ENCODE measurements at places on chromosomes 7 and 10.

DNA sequence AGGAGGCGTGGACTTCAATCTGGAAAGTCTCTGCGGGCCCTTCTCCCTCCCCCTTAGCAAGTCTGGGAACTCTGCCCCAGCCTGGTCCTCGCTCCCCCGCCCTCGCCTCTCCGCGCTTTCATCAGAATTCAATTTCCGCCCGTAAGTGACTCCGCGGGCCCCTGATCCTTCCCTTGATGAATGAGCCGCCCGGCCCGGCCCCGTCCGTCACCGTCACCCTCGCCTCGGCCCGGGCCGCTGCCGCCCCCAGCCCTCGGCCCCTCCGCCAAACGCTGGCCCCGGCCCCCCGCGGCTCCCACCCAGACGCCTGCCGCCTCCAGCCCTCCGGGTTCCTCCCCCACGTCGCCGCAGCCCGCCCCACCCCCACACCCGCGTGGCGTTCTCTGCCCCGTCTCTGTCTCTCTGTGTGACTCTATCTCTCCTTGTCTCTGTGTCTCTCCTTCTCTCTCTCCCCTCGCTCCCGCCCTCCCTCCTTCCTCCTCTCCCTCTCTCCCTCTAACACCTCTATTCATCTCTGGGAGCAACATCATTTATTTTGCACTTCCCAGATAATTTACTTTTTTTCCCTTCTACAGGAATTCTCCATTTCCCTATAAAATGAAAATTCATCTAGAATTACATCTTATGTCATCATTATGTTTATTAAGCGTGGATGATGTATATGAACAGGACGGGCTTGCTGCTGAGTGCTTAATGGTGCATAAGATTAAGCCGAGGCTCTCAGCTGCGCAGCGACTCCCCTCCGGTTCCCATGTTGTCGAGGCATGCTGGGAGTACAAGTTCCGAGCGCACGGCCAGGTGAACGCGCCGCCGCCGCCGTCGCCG, 91.2 kb upstream of the PAX2 start:
- H3K4me3 ChIP-seq = no peak overlapping the region
- no peaks in the 10 kb centered on the region for H3K4me1 ChIP-seq
- H3K36me3 ChIP-seq = no peaks in the 10 kb centered on the region

GRCh38 chr7:14013898-14014297, 24.4 kb upstream of the ETV1 start:
- H3K27ac ChIP-seq = no peak overlapping the region
- H3K4me1 ChIP-seq = no peaks in the 10 kb centered on the region
- no peak overlapping the region for H3K4me3 ChIP-seq
- H3K36me3 ChIP-seq = no peaks in the 10 kb centered on the region

DNA sequence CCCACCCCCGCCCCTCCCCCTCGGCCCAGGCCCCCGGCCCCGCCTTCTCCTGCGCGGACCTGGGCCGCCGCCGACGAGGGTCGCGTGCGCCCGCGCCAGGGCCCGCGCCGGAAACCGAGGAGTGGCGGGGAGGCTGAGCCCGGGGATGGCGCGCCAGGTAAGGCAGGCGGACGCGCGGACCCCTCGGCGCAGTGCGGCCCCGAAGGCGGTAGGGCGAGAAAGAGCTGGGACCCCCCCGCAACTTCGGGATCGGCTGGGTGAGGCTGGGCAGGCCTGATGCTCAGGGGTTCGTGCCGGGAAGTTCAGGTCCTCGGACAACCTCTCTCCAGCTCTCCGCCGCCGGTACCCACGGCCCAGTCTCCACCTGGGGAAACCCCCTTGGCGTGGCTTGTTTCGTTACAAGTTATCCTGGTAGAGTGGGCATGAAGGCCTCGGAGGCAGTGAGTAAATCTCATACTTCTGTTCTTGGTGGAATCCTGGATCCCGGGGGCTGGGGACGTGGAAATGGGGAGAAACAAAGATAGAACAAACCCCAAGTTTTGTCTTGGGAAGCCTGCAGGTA, 58.4 kb downstream of the ZNF467 start:
- peak; percentile 54 for DNase-seq
- H3K4me3 ChIP-seq = peak overlapping the region; percentile 53
- peak overlapping the region; percentile 57 for H3K27ac ChIP-seq
- no peaks in the 10 kb centered on the region for H3K27me3 ChIP-seq

GRCh38 chr10:79948976-79949722, at the start of gene SFTPD:
Gene SFTPD (minus strand): TSS chr10:79949105. CDS start chr10:79946659, 2,446 bp downstream.
- DNase-seq = no peak
- no peak within 1 kb of the TSS for H3K27ac ChIP-seq
- H3K4me3 ChIP-seq = no peak within 1 kb of the TSS
- H3K36me3 ChIP-seq = no peaks in the 10 kb centered on the region
- no peaks in the 10 kb centered on the region for H3K27me3 ChIP-seq

- DNase-seq = no peak
- no peaks in the 10 kb centered on the region for H3K4me1 ChIP-seq
- H3K36me3 ChIP-seq = no peaks in the 10 kb centered on the region
- no peak overlapping the region for H3K4me3 ChIP-seq
- no peaks in the 10 kb centered on the region for H3K27me3 ChIP-seq
Measured at GRCh38 chr10:64506963-64507362, 985.8 kb downstream of the REEP3 start.

- no peak overlapping the region for H3K4me3 ChIP-seq
- no peaks in the 10 kb centered on the region for H3K27me3 ChIP-seq
- no peak overlapping the region for H3K27ac ChIP-seq
- no peak for DNase-seq
- no peaks in the 10 kb centered on the region for H3K36me3 ChIP-seq
Measured at GRCh38 chr7:90262438-90262837, 17.5 kb downstream of the CFAP69 start.

GRCh38 chr7:149811221-149811620, 27.0 kb upstream of the ZNF862 start:
- no peaks in the 10 kb centered on the region for H3K36me3 ChIP-seq
- H3K27ac ChIP-seq = no peak overlapping the region
- no peaks in the 10 kb centered on the region for H3K27me3 ChIP-seq
- H3K4me3 ChIP-seq = no peak overlapping the region
- H3K4me1 ChIP-seq = no peaks in the 10 kb centered on the region
- DNase-seq = no peak

- H3K36me3 ChIP-seq = no peaks in the 10 kb centered on the region
- no peaks in the 10 kb centered on the region for H3K27me3 ChIP-seq
- no peaks in the 10 kb centered on the region for H3K4me1 ChIP-seq
- H3K4me3 ChIP-seq = no peak overlapping the region
Measured at GRCh38 chr7:7505915-7506314, 29.8 kb downstream of the COL28A1 start.

DNA sequence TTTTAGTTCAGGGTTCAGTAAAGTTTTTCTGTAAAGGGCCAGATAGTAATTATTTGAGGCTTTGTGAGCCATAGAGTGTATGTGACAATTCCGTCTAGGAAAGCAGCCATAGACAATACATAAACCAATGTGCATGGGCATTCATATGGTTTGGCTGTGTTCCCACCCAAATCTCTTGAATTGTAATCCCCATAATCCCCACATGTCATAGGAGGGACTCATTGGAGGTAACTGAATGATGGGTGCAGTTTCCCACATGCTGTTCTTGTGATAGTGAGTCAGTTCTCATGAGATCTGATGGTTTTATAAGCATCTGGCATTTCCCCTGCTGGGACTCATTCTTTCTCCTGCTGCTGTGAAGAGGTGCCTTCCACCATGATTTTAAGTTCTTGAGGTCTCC, 29.9 kb downstream of the SEC61G start:
- peaks cover 3% of the 10 kb centered on the region for H3K27me3 ChIP-seq
- DNase-seq = no peak
- no peak overlapping the region for H3K27ac ChIP-seq
- H3K4me1 ChIP-seq = no peaks in the 10 kb centered on the region
- H3K36me3 ChIP-seq = no peaks in the 10 kb centered on the region
- no peak overlapping the region for H3K4me3 ChIP-seq

- no peaks in the 10 kb centered on the region for H3K36me3 ChIP-seq
- H3K4me1 ChIP-seq = no peaks in the 10 kb centered on the region
- no peak overlapping the region for H3K27ac ChIP-seq
- DNase-seq = no peak
- no peaks in the 10 kb centered on the region for H3K27me3 ChIP-seq
Measured at GRCh38 chr7:118918556-118918955, 694.1 kb downstream of the ANKRD7 start.

- 0 out of 2 replicates have a peak, but pooled peaks cover 5% of the 10 kb centered on the region for H3K36me3 ChIP-seq
- no peak overlapping the region for H3K4me3 ChIP-seq
- no peaks in the 10 kb centered on the region for H3K27me3 ChIP-seq
- no peak overlapping the region for H3K27ac ChIP-seq
- no peak for DNase-seq
Measured at GRCh38 chr7:96131525-96131924, 190.4 kb downstream of the SLC25A13 start.

DNA sequence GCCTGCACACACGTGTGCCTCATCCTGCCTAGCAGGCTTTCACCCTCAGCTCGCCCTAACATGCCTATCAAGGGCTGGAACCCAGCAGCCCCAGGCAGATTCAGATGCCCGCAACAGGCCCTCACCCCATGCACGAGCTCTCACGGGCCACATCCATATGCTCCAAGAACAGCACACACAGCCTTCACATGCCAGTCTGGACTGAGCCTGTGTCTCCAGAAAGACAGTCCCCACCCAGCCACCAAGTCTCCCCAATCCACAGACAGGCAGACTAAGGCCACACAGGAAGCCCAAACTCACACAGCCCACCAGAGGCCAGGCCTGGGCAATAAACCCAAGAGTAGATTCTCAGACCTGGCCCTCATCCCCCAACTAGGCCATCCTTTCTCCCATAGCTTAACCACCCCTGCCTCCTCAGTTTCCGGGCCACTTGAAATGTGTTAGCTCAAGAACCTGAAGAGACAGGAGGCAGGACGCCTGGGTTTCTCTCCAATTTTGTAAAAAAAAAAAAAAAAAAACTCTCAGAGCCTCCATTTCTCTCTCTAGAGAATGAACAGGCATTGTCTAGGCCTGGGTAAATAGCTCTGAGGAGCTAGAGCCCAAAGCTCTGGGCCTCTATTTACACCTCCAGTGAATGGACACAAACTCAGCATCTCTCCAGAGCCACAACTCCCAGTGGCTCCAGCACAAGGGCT, 6.8 kb downstream of the LDB1 start:
- H3K27ac ChIP-seq = peak overlapping the region; percentile 73
- peaks cover 34% of the 10 kb centered on the region for H3K36me3 ChIP-seq
- H3K27me3 ChIP-seq = no peaks in the 10 kb centered on the region
- peaks cover 37% of the 10 kb centered on the region for H3K4me1 ChIP-seq

GRCh38 chr7:143494622-143495021, 16.9 kb downstream of the TAS2R41 start:
- DNase-seq = no peak
- H3K4me1 ChIP-seq = no peaks in the 10 kb centered on the region
- no peaks in the 10 kb centered on the region for H3K27me3 ChIP-seq
- H3K4me3 ChIP-seq = no peak overlapping the region
- no peak overlapping the region for H3K27ac ChIP-seq
- H3K36me3 ChIP-seq = no peaks in the 10 kb centered on the region

GRCh38 chr10:5502571-5503476, 3.5 kb upstream of the CALML5 start:
- no peaks in the 10 kb centered on the region for H3K36me3 ChIP-seq
- H3K27ac ChIP-seq = no peak overlapping the region
- no peak overlapping the region for H3K4me3 ChIP-seq

- no peaks in the 10 kb centered on the region for H3K36me3 ChIP-seq
- DNase-seq = no peak
- no peak overlapping the region for H3K4me3 ChIP-seq
- H3K27ac ChIP-seq = no peak overlapping the region
Measured at GRCh38 chr7:574661-575395, 55.2 kb upstream of the PDGFA start.

GRCh38 chr10:95729323-95730055, 26.5 kb upstream of the ENTPD1 start:
- no peaks in the 10 kb centered on the region for H3K27me3 ChIP-seq
- H3K4me1 ChIP-seq = no peaks in the 10 kb centered on the region
- no peak overlapping the region for H3K27ac ChIP-seq
- no peak for DNase-seq

GRCh38 chr10:28431139-28431538, 101.8 kb upstream of the WAC start:
- no peak overlapping the region for H3K27ac ChIP-seq
- H3K4me1 ChIP-seq = no peaks in the 10 kb centered on the region
- no peak overlapping the region for H3K4me3 ChIP-seq
- no peaks in the 10 kb centered on the region for H3K27me3 ChIP-seq

DNA sequence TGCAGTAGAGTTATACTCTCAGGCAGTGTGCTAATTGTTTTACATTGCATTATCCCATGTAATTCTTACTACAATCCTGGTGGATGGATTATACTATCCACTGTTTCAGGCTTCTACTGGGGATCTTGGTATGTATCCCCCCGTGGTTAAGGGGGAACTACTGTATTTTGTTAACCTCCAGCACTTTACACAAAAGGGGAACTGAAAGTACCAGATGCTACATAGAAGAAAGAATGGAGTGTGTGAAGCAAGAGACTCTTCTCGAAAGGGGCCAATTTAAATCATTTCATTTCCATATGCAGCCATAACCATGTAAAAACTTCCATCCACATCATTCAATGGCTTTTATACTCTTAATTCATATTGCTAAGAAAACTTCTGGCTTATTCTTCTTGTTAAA, 69.4 kb downstream of the C1GALT1 start:
- DNase-seq = no peak
- no peak overlapping the region for H3K4me3 ChIP-seq
- no peaks in the 10 kb centered on the region for H3K36me3 ChIP-seq
- H3K27me3 ChIP-seq = no peaks in the 10 kb centered on the region

GRCh38 chr10:22620929-22621328, 93.4 kb downstream of the PIP4K2A start:
- no peak for DNase-seq
- H3K4me1 ChIP-seq = peaks cover 46% of the 10 kb centered on the region
- no peaks in the 10 kb centered on the region for H3K36me3 ChIP-seq
- peak overlapping the region; percentile 81 for H3K27ac ChIP-seq

DNA sequence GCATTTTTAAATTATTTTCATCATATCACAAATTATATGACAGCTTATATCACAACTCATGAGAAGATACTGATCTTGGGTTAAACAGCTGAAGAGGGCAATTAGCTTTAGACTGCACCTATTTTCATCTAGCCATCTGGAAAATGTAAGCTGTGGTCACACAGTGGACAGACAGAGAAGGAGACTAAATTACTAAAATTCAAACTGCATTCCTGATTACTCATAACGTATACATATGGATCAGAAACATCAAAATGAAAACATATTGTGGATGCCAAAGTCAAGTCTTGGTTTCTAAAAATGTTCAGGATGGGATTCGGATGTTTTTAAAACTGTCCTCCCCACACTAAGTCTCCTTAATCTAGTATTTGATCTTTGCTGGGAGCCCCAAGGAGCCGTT, 6.6 kb downstream of the BBIP1 start:
- H3K27ac ChIP-seq = no peak overlapping the region
- no peak for DNase-seq
- peaks cover 9% of the 10 kb centered on the region for H3K4me1 ChIP-seq
- no peak overlapping the region for H3K4me3 ChIP-seq
- H3K27me3 ChIP-seq = no peaks in the 10 kb centered on the region

GRCh38 chr7:23418046-23418445, 52.2 kb downstream of the IGF2BP3 start:
- peak overlapping the region; percentile 26 for H3K27ac ChIP-seq
- no peak overlapping the region for H3K4me3 ChIP-seq
- peaks cover 57% of the 10 kb centered on the region for H3K36me3 ChIP-seq
- no peaks in the 10 kb centered on the region for H3K27me3 ChIP-seq

- H3K4me1 ChIP-seq = no peaks in the 10 kb centered on the region
- H3K4me3 ChIP-seq = no peak overlapping the region
- H3K36me3 ChIP-seq = no peaks in the 10 kb centered on the region
- no peak overlapping the region for H3K27ac ChIP-seq
- no peaks in the 10 kb centered on the region for H3K27me3 ChIP-seq
- DNase-seq = no peak
Measured at GRCh38 chr7:28480595-28480994, 68.3 kb downstream of the CREB5 start.
